SJSA1 (cell line): ENCODE measurements at places on chromosomes 5 and 9. TPM values are rescaled to one million over a fixed set of nuclear protein-coding genes. Genes with fewer than 3 reads are reported as not detected.

DNA sequence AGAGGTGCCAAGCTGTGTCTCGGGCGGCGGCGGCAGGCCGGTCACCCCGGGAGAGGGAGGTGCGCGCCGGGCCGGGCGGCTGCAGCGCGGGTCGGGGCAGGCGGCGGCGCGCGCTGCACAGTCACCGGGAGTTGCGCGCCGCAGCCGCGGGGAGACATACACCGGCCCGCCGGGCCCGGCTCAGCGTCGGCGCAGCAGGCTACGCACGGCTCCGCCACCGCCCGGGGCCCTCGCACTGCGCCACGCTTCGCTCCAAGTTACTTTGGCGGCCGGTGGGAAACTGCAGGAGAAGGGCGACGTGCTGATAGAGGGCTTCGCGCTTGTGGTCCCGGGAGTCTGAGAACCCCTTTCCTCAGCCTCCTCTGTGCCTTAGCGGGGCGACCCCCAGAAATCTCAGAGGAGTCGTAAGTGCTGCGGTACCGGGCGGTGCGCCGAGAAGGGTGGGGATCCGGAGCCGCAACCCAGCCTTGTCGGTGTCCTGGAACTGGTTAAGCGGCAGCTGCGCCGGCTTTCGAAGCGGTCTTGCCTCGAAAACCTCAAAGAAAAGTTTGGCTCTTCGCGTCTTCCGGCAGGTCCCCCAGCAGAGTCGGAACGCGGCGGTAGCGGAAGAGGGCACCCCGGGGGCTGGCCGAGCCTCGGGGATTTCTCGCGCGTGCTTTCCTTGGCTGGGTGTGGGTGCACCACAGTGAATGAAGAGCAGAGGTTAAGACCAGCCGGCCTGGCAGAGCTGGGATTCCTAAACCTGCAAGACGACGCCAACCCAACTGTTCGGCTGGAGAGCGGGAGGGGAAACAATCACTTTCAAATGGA lies at the start of gene EFNA5:
TSS of gene EFNA5 (minus strand) at position 6 of the 810 bp plus-strand sequence.
- peaks cover 32% of the 10 kb centered on the region for H3K4me1 ChIP-seq
- peak within 1 kb of the TSS; percentile 46 for H3K4me3 ChIP-seq
- H3K36me3 ChIP-seq = no peaks in the 10 kb centered on the region
- peak; percentile 61 for DNase-seq
- H3K27ac ChIP-seq = no peak within 1 kb of the TSS

DNA sequence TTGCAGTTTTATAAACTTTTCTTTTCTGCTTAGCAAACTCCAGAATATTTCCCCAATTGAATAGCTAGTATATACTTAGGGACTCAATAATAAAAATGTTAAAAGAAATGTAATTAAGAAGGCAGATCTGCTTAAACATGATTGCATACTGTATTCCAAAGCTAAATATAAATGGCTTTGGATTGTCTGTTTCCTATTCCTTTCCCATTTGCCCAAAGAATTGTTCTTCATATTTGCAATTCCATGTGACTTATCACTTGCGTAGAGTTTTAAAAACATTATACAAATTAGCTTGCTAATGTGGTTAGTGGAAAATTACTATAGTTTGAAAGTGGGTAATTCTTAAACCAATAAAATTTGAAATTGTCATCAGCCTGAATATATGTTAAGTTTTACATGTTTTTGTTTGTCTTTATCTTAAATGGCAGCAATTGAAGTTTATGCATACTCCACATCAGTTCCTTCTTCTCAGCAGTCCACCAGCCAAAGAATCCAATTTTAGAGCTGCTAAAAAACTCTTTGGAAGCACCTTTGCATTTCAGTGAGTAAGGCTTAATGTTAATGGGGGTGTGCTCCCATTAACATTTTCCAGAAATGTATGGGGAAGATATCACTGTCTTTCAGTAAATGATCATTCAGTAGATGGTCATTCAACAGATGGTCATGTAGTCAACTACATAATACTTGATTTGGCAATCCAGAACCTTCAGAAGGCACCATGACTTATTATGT lies 161.2 kb downstream of the PARP8 start:
- H3K27me3 ChIP-seq = no peaks in the 10 kb centered on the region
- H3K27ac ChIP-seq = no peak overlapping the region
- H3K36me3 ChIP-seq = peaks cover 9% of the 10 kb centered on the region
- H3K4me3 ChIP-seq = no peak overlapping the region
- H3K4me1 ChIP-seq = no peaks in the 10 kb centered on the region

GRCh38 chr5:120765189-120765588 lies 301.1 kb downstream of the PRR16 start:
- no peak overlapping the region for H3K4me3 ChIP-seq

- H3K27me3 ChIP-seq = no peaks in the 10 kb centered on the region
- no peak overlapping the region for H3K27ac ChIP-seq
- H3K4me1 ChIP-seq = peaks cover 10% of the 10 kb centered on the region; the same call in 1 of the 2 replicates
- no peak for DNase-seq
- no peaks in the 10 kb centered on the region for H3K36me3 ChIP-seq
Observed at GRCh38 chr5:40916226-40916625, 6.9 kb downstream of the C7 start.

DNA sequence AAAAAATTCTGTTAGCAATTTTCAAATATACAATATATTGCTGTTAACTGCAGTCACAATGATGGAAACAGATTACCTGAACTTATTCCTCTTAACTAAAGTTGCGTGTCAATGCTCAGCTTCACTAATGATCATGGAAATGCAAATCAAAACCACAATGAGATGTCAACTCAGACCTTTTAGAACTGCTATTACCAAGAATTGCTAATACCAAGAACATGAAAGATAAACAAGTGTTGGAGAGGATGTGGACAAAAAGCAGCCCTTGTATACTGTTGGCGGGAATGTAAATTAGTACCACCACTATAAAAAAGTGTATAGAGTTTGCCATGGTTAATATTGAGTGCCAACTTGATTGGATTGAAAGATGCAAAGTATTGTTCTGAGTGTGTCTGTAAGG lies 1409.7 kb upstream of the CDH18 start:
- no peaks in the 10 kb centered on the region for H3K4me1 ChIP-seq
- no peak overlapping the region for H3K4me3 ChIP-seq
- no peak overlapping the region for H3K27ac ChIP-seq
- no peak for DNase-seq

DNA sequence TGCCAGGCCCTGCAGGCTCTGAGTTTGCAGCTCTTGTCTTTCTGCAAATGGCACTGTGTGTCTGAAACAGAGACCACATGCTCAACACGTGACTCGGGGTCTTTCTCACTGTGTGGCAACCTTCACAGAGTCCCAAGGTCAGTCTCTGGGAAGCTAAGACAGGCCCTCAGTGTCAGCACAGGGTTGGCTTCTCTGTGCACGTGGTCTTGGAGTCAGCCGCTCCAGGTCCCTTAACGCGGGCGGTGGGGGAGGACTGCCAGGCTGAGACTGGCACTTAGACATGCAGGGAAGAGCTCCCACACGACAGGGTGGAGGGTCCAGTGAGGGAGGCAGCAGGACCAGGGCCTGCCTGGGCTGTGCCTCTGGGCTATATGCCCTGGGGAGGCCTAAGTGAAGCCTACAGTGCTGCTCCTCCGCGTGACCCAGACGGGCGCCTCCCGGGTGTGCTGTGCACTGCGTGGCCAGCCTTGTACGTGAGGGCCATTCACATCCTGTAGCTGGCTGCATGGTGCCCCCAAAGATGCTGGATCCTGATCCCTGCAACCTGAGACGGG lies 76.8 kb downstream of the ADAMTS2 start:
- no peaks in the 10 kb centered on the region for H3K36me3 ChIP-seq
- DNase-seq = no peak
- H3K4me3 ChIP-seq = no peak overlapping the region
- H3K27me3 ChIP-seq = no peaks in the 10 kb centered on the region
- H3K27ac ChIP-seq = no peak overlapping the region

- no peak overlapping the region for H3K4me3 ChIP-seq
- H3K36me3 ChIP-seq = no peaks in the 10 kb centered on the region
- no peak overlapping the region for H3K27ac ChIP-seq
- H3K4me1 ChIP-seq = no peaks in the 10 kb centered on the region
Observed at GRCh38 chr9:34507556-34507955, 15.2 kb downstream of the ENHO start.

GRCh38 chr9:124280176-124280691 lies 22.5 kb downstream of the NEK6 start:
- H3K36me3 ChIP-seq = peaks cover 28% of the 10 kb centered on the region
- peak; percentile 51 for DNase-seq
- H3K27me3 ChIP-seq = no peaks in the 10 kb centered on the region
- H3K4me3 ChIP-seq = no peak overlapping the region
- peak overlapping the region; percentile 42; the same call in 1 of the 2 replicates for H3K27ac ChIP-seq

DNA sequence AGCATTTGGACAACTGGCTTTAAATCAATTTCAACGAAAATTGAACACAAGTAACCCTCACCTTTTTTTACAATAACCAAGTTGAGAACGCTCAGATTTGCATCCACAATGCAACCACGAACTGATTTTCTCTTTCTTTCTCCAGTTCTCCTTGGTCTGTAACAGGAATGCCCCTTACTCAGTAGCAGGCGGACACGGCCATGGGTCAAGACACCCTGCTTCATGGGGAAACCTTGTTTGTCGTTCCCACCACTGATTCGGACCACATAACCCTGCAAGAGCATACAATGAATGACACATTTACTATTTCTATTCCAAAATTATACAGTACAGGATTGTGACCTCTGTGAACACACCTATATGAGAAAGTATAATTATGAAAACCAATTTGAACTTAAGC lies 1.4 kb downstream of the RPS6 start:
- peaks cover 65% of the 10 kb centered on the region for H3K36me3 ChIP-seq
- no peaks in the 10 kb centered on the region for H3K27me3 ChIP-seq
- peaks cover 14% of the 10 kb centered on the region for H3K4me1 ChIP-seq
- H3K27ac ChIP-seq = no peak overlapping the region
- H3K4me3 ChIP-seq = peak overlapping the region; percentile 81
- no peak for DNase-seq

GRCh38 chr5:66967826-66968262 lies 228.8 kb downstream of the CD180 start:
- DNase-seq = no peak
- H3K36me3 ChIP-seq = no peaks in the 10 kb centered on the region
- no peak overlapping the region for H3K4me3 ChIP-seq
- no peaks in the 10 kb centered on the region for H3K4me1 ChIP-seq

- no peak overlapping the region for H3K27ac ChIP-seq
- H3K4me3 ChIP-seq = no peak overlapping the region
- no peaks in the 10 kb centered on the region for H3K36me3 ChIP-seq
- DNase-seq = no peak
- H3K27me3 ChIP-seq = no peaks in the 10 kb centered on the region
- no peaks in the 10 kb centered on the region for H3K4me1 ChIP-seq
Observed at GRCh38 chr9:2741441-2742158, 24.3 kb downstream of the KCNV2 start.

DNA sequence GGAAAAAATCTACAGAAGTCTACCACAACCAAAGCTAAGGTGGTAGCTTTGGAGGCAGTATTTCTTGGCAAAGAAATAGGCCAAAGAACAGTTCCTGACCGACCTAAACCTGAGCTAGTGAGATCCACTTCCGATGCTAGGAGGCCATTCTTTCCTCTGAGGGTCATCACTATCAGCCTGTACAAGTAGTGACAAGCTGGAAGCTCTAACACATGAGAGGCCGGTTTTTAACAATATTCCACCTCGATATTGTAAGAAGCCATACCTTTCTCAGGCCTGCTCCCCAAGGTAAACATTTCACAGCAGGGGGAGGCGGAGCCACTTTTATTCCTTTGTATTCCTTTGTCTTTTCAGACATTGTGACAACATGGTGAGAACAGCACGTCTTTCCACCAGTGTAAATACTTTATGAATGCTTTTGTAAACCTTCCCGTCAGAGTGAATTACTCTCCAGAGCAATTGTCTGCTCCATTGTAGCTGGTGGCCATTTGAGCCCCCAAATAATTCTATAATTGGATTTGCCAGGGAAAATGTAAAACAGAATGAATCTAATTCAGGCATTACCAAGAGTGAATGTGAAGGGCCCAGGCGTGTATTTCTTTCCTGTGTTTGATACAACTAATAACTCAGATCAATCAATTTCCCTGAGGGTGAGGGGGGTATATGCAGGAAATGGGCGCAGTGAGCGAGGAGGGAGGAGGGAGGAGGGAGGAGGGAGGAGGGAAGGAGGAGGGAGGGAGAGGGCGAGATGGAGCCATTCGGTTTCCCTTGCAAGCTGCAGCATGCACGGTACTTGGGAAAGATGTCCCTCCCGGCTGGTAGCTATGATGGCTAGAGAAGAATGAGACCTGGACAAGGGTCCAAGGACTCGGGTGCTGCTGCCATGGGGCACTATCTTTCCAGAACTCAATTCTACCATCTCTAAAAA lies 166.6 kb downstream of the CDK5RAP2 start:
- H3K4me3 ChIP-seq = no peak overlapping the region
- DNase-seq = no peak
- no peaks in the 10 kb centered on the region for H3K27me3 ChIP-seq
- H3K27ac ChIP-seq = no peak overlapping the region
- H3K4me1 ChIP-seq = no peaks in the 10 kb centered on the region
- peaks cover 28% of the 10 kb centered on the region for H3K36me3 ChIP-seq

DNA sequence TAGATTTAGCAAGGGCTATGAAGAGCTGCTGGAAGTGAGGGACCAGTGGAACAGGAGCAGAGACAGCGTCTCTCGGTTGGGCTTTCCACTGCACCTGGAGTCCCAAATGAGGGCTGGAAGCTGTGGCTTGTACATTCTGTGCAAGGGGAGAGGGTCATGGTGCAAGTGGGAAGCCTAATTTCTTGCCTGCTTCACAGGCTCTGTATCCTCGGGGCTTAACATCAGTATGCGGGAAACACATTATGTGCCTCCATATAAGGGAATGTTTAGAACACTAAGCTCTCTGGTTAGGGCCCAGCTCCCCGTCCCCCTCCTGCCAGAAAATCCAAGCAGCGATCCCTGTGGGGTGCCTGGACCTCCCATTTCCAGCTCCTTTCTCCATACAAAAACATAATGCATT lies 89.0 kb upstream of the NIPAL4 start:
- DNase-seq = no peak
- H3K36me3 ChIP-seq = no peaks in the 10 kb centered on the region
- H3K4me3 ChIP-seq = no peak overlapping the region
- H3K4me1 ChIP-seq = peaks cover 35% of the 10 kb centered on the region
- no peaks in the 10 kb centered on the region for H3K27me3 ChIP-seq

The PCDHB15 gene
- total RNA-seq = 0.74 and 1.0 TPM in 2 replicates

The MCCC2 gene
- 36.0 and 41.4 TPM in 2 replicates for total RNA-seq

The PLAC8L1 gene
- total RNA-seq = not detected in 2 replicates

The DNAH5 gene
- 0.09 and 0.63 TPM in 2 replicates for total RNA-seq

The PRRX2 gene
- 9.8 and 14.0 TPM in 2 replicates for total RNA-seq

The UHRF2 gene
- total RNA-seq = 19.0 and 20.9 TPM in 2 replicates

The BICD2 gene
- total RNA-seq = 60.1 and 67.4 TPM in 2 replicates

The ANKRD55 gene
- total RNA-seq = not detected in 2 replicates

The MYO10 gene
- total RNA-seq = 38.8 and 54.3 TPM in 2 replicates

The FOXD4L5 gene
- not detected in 2 replicates for total RNA-seq

The FOXD4L4 gene
- not detected in 2 replicates for total RNA-seq

The AGPAT2 gene
- total RNA-seq = 30.1 and 34.0 TPM in 2 replicates

The ADRA1B gene
- total RNA-seq = 2.8 and 4.4 TPM in 2 replicates

The FRMPD1 gene
- not detected in 2 replicates for total RNA-seq

The IRX1 gene
- total RNA-seq = not detected in 2 replicates

The TAL2 gene
- total RNA-seq = not detected in 2 replicates

The IL11RA gene
- total RNA-seq = 16.4 and 34.4 TPM in 2 replicates

The SCAI gene
- 2.8 and 4.7 TPM in 2 replicates for total RNA-seq

The TAF11L5 gene
- not detected in 2 replicates for total RNA-seq
